ENCODE measurements at places on chromosomes 4 and X.

DNA sequence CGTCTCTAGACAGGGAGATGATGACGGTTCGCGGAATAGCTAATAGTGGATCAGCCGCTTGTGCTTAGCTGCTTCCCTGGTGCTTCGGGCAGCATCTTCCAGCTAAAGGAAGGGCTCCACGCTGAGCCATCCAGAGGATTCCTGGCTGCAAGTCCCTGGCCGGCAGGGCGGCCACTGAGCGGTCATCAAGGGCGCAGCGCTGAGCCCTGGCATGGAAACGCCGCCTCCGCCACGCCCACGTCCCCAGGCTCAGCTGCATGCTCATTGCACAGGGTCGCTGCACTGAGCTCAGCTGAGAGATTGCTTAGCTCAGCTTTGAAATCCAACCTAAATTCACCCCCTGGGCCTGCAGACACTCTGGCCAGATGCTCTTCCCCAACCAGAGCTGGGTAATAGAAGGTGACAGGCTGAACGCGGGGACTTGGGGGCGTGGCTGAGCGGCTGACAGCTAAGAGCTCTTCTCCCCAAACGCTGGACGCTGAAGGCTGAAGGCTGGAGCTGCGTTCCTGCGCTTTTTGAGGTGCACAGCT lies 118.2 kb upstream of the KIT start:
- no peak for DNase-seq

- no peak for DNase-seq
Observed at GRCh38 chr4:184536065-184536880, 61.9 kb upstream of the IRF2 start.

- no peak for DNase-seq
Observed at GRCh38 chr4:2934077-2934812, 29.0 kb downstream of the NOP14 start.

DNA sequence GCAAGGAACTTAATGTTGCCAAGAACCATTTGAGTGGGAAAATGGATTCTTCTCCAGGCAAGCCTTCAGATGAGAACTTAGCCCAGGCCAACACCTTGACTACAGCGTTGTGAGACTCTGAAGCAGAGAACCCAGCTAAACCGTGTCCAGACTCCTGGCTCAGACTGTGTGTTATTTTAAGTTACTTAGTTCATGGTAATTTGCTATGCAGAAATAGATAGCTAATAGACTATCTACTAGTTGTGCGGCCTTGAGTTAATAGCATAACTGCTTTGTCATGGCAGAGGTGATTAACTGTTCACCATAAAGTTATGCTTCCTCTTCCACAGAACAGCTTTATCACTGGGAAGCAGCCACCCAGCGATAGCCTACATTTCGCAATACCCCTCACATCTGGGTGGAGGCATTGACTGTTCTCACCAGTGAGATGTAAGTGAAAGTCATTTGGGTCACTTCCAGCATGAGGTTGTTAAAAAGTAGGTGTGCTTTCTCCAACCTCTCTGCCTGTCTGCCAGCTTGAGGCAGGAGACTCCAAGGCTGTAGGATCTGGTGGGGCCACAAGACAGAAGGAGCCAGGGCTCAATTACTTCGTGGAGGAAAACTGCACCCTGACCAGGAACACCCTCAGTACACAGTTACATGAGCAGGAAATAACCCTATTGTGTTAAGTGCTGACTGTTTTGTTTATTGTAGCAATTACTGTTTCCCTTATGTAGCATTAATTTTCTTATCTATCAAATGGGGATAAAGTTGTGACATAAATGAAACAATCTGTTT lies 94.2 kb downstream of the GPAT3 start:
- no peak for DNase-seq

DNA sequence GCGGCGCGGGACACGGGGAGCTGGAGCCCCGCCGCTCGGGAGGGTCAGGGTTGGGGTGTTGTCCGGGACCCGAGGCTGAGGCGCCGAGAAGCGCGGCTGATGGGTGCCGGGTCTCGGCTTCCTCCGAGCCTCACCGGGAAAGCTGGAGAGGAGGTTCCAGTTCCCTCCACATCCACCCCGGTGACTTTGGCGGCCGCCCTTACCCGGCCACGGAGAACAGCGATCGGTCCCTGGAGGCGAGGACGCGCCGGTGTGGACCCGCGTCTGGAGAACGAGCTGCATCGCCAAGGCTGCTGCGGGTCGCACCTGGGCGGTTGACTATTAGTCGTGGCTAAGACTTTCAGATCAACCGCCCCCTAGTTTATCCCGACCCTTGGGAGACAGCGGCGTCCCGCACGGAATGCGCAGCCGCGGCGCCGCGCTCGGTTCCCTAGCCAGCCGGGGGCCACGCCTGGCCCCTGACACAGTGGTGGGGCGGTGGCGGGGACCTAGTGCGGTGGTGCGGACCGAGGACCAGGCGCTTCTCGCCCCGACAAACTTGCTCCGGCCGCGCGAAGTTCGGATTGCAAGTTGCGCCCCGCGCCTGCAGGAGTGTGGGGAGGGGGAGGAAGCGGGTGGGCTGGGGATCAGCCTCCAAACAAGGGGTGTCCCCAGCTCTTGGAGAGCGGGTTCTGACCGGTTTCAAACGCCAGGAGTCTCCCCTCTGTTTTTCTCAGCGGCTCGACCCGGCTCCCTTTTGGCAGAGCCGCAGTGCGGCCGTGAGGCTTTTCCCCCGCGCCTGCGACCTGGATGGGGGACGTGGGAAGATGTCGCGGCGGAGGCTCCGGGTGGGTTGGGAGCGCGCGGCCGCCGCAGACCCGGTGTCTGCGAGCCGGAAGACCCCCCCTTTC lies 568 bp downstream of the FHDC1 start:
- DNase-seq = no peak

DNA sequence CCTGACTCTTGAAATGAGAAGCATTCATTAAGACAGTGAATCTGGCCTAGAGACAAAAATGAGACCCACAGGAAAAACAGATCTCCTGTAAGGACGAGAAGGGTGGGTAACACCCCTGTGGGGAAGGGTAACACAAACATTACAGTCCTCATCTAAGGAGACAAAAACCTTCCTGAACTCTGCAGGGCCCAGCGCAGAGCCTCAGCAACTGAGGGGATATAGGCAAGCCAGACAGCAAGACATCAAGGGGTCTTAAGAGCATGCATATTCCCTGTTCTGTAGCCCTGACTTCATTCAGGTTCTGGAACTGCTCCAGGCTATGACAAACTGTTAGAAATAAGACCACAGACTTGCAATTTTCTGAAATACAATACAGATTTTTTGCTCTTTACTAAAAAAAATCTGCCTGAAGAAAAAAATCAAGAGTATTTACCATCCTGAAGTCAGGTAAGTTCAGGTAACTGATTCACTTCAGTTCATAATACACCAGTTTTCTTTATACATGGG lies 15.5 kb downstream of the COX18 start:
- no peak for DNase-seq

- DNase-seq = no peak
Observed at GRCh38 chr4:104530426-104530825, 35.7 kb upstream of the CXXC4 start.

DNA sequence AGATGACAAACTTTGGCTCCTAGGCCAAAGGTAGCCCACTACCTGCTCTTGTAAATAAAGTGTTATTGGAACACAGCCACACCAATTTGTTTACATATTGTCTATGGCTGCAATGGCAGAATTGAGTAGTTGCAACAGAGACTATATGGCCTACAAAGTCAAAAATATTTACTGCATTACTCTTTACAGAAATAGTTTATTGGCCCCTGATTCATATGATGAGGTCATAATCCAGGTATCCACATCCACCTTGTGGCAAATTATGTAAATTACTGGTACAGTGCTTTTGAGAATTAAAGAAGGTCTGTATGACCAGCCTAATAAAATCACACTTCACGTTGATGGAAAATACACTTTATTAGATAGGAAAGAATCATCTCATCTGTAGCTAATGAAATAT lies 337.0 kb upstream of the DDX53 start:
- DNase-seq = no peak

DNA sequence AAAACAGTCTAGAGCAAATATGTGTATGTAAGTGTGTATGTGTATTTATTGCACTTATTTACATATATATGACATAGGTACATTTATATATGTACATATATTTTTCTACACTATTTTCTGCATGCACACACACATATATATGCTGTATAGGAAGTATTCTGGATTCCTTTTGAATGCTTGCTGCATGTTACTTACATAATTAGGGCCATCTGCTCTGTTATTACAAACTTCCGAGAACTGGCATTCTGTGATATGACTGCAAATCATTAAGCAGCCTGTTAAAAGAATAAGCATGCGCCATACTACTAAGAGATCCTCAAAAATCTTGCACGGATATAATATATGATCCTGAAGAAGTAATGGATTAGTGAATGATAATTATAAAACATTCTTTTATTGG lies 1157.6 kb upstream of the TENM3 start:
- DNase-seq = no peak

- no peak for DNase-seq
Observed at GRCh38 chrX:2584251-2585157, 83.7 kb upstream of the DHRSX start.

DNA sequence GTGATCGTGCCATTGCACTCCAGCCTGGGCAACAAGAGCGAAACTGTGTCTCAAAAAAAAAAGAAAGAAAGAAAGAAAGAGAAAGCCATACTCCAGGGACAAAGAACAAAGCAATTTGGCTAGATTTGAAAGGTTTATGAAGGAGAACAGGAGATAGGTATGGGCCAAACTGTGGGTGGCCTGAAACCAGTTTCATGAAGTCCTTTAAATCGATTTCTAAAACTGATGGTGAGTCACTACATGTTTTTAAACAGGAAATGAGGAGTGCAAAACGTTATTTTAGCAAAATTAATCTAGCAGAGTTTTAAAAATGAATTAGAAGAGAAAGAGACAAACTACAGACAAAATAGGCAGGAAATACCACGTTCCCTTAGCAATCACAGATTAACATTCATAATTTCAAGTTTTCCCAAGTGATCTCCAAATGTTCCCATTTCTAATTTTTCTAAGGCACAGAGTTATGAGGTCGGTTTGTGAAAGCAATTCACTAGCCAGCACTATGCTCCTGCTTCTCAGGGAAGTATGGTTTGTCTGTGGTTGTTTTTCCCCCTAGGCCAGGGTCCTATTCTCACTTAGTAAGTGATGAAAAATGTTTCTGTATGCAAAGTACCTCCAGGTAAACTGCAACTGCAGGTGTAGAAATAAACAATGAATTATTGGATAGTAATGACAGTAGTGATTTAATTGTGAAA lies 190.6 kb downstream of the PPP3CA start:
- no peak for DNase-seq

DNA sequence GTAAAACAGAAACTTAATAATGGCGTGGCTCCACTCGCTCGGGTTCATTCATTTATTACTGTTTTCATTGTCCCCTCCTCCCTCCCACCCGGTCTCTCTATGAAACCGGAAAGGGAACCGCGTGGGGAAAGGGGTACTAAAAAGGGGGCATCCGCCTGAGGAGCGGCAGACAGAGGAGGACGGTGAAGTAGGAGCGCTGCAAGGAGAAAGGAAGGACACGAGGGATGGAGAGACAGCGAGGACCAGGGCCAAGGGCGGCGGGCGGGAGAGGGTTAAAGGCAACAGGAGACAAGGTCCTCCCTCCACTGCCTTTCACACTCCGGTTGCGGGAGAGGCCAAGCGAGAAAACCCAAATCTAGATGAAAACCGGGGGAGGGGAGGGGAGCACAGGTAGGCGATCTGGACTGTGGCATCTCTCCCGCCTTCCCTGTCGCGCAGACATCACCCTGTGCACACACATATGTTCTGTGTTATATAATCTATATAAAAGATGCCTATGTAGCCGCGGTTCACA lies 829 bp downstream of the ELOVL6 start:
- peak; percentile 10 for DNase-seq

DNA sequence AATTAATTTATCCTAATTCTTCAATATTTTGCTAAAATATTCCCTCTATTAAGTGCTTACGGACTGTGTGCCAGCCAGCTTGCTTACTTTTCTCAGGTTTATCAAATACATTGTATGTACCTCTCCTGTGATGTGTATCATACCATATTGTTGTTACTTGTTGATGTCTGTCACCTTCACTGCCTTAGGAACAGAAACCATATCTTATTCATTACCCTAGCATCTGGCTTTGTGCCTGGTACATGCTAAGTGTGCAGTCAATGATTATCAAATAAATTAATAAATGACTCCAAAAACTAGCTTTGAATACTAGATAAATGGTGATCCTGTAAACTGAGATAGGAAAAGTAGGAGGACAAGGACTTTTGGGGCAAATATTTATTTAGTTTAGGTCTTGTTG lies 6.9 kb downstream of the CLCN3 start:
- DNase-seq = no peak

DNA sequence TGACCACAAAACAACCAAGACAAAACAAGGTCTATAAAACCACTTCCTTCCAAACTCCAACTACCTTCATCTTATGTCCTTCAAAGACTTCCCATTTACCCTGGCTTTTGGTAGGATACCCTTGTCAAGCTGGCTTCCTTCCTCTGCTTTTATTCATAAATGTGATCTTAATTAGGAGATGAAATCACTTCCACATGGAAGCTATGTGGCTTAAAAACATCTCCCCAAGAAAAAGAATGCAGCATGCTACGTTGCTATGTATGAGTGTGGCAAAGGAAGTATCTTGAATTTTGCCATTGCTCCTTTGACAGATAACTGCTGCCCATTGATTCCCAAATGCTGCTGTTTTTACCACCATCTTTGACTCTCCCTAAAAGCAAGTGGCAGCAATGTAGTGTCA lies 46.4 kb upstream of the VEGFD start:
- DNase-seq = no peak
